Stimulated activated CD8-positive, alpha-beta memory T cell treated with anti-CD3 and anti-CD28 coated beads, Interleukin-4, amount 100 ng/mL, for 1 hour (primary cell): ENCODE measurements at places on chromosomes 3 and 15.

DNA sequence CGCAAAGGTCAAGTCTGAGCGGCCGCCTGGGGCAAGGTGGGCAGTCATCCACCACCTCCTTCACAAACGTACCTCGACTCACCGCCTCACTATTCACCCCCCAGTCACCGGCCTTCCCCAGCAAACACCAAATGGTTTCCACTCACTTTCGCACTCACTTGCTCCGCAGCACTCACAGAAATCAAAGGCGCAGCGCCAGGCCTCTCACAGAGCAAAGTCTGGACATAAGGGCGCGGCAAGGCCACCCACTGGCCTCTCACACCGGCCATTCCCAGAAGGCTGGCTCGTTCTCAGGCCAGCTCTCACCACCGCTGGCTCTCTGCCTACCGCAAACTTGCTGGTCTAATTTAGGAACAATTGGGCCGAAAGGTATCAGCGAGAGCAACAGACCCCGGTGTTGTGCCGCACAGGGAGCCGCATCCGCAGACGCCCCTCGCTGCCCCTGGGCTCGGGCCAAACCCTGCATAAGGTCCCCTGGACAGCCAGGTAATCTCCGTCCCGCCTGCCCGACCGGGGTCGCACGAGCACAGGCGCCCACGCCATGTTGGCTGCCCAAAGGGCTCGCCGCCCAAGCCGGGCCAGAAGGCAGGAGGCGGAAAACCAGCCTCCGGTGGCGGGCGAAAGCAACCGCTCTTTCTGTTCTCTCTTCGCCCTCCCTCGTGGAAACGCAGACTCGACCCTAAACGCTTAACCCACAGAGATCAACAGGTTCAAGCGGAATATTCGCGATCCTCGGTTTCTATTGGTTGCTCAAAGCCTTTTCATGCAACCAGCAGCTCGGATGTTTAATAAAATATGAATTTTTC, 2.9 kb downstream of the SHOX2 start:
- DNase-seq = no peak

DNA sequence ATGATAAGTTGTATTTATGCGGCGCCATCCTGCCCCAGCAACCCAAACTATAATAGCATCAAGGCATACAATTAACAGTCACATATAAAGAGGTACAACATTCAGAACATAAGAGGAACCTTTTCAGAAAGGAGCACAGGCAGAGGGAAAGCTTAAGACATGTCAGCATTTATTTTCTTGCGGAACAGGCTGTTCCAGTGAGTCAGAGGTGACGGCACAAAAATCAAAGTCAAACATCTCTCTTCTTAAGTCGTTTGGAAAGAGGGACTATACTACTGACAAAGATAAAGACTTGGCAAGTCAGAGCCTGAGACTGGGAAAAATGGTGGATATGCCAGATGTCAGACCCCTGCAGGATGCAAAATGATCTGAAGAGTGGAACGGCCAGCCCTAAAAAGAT, 128.4 kb downstream of the CTNNB1 start:
- no peak for DNase-seq

- no peak for DNase-seq
These were observed 589 bp upstream of the SENP5 start for GRCh38 chr3:196867155-196867506.

GRCh38 chr3:38836561-38836960, 20.5 kb upstream of the SCN10A start:
- DNase-seq = no peak

DNA sequence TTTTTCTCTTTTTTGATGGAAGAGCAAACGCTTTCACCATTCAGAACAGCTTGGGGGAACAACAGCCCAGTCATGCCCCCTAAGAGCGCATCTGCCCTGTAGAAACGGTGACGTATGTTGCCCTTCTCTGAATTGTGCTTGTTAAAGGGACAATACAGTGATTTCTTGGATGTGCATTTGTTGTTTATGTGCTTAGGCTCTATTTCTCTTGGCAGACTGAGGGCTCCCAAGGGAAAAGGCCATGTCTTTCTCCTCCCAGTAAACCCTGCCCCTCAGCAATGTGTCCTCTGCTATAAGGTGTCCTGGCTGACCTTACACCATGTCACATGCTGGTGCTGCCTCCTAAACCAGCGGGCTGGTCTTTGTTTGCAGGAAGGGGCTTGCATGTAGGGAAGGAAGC, 346.1 kb downstream of the EPHB1 start:
- no peak for DNase-seq

DNA sequence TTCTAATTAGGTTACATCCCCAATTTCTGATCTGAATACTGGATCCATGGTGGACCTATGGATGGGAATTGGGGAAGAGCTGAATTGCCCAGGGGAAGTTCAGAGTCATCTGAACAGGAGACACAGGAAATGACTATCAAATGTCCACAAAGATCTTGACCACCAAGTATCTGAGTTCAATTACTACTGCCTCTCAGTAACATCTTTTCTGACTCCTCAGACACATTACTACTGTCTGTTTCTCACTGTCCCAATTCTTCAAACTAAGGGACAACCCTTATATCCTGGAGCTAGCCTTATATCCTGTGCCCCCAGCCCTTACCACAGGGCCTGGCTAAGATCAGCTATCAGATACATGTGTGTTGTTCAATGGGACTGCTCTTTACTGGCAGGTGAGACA, 10.1 kb upstream of the IREB2 start:
- DNase-seq = no peak

DNA sequence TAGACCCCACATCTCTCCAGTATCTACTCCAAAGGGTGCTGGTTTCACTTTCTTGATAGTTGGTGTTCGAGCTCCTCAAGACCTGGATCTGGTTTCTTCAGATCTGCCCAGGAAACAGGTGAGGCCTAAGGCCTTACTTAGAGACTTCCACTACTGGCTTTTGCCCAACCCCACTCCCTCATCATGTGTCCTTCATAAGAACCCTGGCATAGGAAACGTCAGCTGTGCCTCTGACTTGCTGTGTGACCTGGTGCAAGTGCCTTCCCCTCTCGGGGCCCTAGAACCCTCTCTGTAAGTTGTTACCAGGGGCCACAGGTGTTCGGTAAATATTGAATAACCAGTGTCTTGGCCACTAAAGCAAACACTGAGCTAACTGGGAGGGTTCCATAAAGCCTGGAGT, 3.9 kb downstream of the OXTR start:
- no peak for DNase-seq

- DNase-seq = no peak
These were observed 5.1 kb downstream of the HPS3 start for GRCh38 chr3:149134575-149134974.

DNA sequence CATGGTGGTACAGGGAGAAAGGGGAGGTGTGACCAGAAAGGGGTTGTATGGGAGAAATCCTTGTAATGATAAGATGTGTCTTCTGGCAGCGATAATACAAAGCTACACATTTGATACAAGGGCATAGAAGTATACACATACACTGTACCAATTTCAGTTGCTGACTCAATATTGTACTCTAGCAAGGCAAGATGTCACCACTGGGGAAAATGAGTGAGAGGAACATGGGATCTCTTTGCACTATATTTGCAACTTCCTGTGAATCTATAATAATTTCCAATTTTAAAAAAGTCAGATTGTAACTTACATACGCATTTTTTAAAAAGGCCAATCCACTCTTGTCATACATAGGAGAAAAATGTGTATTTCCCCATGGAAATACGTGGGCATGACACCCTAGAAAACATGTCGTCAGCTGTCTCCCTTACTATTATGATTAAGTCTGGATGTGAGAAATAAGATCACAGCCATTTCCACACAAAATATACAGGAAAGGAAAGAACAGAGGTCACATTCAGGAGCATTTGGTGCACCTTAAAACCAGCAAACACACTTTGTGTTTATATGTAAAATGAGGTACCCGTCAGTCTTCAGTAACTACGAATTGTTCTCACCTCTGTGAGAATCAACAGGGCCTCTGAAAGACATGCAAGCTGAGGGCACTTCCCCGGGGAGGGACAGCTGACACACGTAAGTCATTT, 22.9 kb downstream of the PRR23E start:
- no peak for DNase-seq

- no peak for DNase-seq
These were observed 480.3 kb upstream of the ALCAM start for GRCh38 chr3:104886220-104886995.

GRCh38 chr3:171129827-171130226, 103.3 kb upstream of the SLC2A2 start:
- no peak for DNase-seq

DNA sequence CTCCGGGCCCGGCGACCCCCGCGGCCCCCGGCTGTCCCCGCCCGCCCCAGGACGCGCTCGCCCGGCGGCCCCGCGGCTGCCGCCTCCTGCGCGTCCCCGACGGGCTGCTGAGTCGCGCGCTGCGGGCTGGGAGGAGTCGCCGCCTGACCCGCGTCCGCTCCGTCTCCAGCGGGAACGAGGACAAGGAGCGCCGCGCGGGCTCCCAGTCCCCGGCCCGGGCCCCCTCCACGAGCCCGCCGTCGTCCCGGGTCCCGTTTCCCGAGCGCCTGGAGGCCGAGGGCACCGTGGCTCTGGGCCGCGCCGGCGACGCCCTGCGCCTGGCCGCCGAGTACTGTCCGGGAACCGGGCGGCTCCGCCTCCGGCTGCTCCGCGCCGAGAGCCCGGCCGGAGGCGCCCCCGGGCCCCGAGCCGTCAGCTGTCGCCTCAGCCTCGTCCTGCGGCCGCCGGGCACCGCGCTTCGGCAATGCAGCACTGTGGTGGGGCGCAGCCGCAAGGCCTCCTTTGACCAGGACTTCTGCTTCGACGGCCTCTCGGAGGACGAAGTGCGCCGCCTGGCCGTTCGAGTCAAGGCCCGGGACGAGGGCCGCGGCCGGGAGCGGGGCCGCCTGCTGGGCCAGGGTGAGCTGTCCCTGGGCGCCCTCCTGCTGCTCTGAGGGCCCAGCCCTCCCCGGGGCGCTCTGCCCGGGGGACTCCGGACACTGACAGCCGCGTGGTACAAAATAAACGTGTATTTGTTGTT, 1.5 kb downstream of the C2CD4A start:
- DNase-seq = no peak

GRCh38 chr3:155296413-155296812, 2.9 kb upstream of the STRIT1 start:
- DNase-seq = no peak

GRCh38 chr3:52238193-52238760, 681 bp downstream of the TWF2 start:
- no peak for DNase-seq

- DNase-seq = no peak
These were observed 70.2 kb downstream of the PCOLCE2 start for GRCh38 chr3:142818651-142819050.

- no peak for DNase-seq
These were observed 980.3 kb downstream of the CADM2 start for GRCh38 chr3:85939074-85939482.

GRCh38 chr3:110623571-110623970, 448.0 kb upstream of the NECTIN3 start:
- no peak for DNase-seq

DNA sequence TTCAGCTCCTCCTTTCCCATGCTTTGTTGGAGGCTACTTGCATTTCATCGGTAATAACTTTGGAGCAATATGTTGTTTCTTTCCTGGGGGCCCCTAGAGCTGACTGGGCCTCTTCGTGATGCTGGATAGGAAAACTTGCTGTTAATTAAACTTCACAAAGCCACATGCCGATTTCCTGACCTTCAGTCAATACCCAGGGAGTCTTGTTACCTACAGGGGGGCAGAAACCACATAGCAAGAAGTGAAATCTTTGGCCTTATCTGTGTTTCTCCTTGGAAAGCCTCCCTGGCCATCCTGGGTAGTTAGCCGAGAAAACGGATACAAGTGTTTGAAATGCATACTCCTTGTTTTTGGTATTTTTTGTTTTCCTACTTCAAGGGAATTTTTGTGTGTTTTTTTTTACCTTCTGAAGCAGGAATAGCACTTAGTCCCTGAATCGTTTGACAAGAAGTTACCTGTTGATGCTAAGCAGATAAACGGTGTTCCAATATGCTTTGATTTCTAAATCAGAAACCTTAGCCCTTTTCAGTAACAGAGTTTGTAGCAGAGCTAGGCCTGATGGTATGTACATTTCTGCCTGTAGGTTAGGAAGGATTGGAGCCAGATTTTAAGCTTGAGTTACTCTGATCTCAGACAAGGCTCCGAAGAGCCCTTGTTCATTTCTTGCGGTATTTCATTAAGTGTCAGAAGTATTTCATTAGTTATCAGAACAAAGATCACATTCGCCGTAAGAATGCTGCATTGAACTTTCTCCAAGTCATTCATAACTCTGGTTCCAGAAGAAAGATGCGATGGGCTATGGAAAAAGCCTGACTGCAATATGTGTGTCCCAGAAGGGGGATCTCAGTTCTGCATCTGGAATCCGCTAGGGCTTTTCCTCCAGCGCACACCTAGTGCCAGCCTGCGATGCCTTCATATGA, 111.5 kb downstream of the THSD4 start:
- DNase-seq = no peak

DNA sequence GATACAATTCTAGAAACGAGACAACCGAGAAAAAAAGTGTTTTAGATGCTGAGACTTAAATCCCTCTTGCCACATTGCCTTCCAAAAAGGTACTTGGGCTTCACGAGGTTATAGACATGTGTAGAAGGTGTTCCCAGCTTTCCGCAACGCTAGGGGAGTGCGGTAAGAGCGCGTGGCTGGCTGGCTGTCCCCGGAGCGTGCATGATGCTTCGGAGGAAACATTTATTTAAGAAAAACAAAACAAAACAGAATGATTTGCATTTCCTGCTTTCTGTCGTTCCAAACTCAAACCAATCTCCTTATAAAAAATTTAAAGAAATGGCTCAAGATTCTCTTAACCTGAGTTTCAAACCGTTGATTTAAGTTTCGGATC, 841 bp downstream of the SLC6A20 start:
- DNase-seq = no peak

- DNase-seq = no peak
These were observed 266.2 kb downstream of the OPA1 start for GRCh38 chr3:193859195-193859594.

- no peak for DNase-seq
These were observed 4.4 kb downstream of the NAA50 start for GRCh38 chr3:113741620-113742019.

- no peak for DNase-seq
These were observed 66.5 kb upstream of the TBL1XR1 start for GRCh38 chr3:177263615-177264368.

DNA sequence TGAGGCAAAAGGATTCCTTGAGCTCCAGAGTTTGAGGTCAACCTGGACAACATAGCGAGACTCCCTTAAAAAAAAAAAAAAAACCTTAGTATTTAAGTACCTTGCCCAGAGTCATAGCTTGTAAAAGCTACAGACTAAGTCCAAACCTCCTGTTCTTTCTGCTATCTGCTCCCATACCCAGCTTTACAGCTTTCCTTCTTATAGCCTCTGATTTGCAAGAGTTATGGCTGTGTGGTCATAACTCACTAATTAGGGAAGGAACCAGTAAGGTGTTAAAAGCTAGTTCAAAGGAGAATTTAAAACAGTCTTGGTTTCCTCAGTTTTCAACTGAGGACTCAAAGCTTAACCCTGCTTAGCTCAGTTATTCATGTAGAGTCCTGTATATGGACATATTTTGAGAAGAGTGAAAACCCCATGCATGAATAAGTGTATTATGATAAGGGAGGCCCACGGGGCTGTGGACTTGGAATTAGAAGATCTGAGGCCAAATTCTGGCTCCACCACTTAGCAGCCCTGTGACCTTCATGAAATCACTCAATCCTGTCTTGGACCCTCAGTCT, 135.5 kb upstream of the SMAD3 start:
- no peak for DNase-seq

GRCh38 chr15:23860290-23861245, 173.5 kb upstream of the NDN start:
- DNase-seq = no peak

GRCh38 chr3:81199587-81199986, 561.9 kb downstream of the GBE1 start:
- DNase-seq = no peak

GRCh38 chr3:155771126-155771525, 26.3 kb upstream of the PLCH1 start:
- DNase-seq = no peak
